ENCODE measurements at places on chromosomes 5 and 9.

DNA sequence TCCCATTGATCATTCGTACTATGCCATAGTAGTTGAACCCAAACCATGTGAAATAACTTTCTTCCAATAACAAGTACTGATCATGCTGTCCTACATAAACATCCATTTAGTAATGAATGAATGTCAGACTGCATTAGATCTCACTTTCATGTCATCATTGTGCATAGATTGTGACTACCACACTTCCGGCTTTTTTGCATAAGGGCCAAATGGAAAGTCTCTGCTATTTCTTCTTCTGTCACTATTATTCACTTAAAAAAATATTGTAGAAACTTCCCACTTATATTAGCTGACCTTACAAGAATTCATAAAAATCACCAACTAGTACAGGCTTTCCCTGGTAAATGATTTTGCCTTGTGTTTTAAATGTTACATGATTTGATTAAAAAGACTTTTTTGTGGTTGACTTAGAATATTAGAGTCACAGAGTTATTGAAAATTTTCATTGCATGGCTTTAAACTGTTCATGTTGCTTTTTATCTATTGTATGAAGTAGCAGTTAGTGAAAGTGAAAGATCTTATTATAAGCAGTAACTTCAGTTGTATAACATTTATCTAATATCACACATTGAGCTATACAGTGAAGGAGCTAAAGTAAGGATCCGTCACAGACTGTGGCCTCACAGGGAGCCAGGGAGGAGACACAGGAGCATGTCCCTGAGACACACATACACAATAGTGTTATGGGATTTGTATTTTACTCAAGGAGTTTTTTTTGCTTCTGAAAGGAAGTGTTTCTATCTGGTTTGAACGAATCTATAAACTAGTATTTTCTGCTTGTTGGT, 33.9 kb downstream of the LMNB1 start:
- DNase-seq, result no peak

DNA sequence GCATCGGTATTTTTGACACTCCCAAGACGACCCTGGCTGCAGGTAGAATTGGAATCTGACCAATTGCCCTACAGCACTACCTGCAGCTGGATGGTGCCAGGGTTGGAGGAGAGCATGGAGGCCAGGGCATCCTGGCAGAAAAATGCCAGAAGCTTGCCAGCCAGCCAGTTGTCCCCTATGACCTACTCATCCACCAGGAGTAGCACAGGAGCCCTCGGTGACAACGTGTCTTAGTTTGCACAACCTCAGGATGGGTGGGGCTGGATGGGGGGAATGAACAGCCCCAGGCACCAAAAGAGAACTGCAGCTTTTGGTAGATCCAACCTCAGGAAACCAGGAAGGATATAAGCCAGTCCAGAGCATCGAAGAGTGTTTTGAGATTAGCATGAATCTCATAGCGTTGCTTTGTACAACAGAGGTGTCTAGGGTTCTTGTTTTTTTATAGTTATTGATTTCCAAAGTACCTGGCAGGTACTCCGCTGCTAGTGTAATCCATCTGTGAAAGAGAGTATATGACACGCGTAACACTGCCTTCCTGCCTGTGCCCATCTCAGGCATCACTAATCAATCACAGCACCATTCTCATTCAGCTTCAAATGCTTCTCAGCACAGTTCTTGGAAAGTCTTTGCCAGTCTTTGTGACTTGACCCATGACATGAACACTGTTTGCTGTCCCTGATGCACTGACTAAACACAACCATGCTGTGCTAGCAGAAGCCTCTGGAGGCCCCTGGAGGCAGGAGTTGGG, 36.7 kb upstream of the ASS1 start:
- no peak for DNase-seq

GRCh38 chr5:150410524-150411244, 2.0 kb downstream of the CD74 start:
- no peak for DNase-seq

GRCh38 chr9:93235300-93235960, 51.5 kb downstream of the WNK2 start:
- DNase-seq, result no peak

DNA sequence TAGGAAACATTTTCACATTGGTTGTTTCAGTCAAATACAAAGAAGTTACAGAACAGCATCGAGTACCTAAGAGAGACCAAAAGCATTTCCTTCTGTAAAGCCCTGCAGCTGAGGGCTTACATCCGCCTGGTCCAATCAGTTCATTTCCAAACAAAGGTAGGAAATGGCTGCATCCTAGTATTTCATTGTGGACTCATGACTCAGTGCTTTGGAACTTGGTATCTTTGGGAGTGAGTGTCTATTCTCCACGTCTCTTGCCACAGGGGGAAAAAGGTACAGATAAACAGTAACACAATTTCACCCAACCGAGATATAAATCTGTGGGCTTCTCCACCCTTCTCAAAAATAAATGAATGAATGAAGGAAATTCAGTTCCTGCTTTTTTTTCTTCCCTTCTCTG, 75.4 kb downstream of the NFIB start:
- no peak for DNase-seq

DNA sequence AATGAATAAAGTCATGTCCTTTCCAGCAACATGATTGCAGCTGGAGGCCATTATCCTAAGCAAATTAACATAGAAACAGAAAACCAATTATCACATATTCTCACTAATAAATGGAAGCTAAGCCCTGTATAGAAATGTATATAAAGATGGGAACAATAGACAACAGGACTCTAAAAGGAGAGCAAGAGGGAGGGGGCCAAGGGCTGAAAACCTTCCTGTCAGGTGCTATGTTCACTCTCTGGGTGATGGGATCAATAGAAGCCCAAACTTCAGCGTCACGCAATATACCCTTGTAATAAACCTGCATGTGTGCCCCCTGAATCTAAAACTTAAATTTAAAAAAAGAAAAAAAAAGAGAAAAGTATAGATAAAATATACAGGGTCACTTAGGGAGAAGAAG, 163.7 kb upstream of the ACO1 start:
- no peak for DNase-seq

DNA sequence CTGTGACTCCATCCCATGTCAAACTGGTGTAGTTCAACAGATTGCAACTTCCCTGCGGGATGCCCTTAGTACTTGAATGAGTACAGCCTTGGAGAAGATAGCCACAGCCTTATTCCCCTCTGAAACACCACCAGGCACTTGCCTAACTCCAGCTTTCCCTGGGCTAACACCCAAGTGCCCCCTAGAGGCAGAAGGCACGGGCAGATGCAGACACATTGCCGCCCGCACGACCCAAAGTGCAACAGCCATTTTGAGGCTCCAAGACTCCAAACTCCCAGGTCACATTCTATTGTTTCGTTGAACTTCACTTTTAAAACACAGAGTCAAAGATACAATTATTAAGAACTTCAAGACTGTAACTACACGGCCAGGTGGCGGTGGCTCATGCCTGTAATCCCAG, 163.6 kb upstream of the CDH6 start:
- DNase-seq, result no peak

DNA sequence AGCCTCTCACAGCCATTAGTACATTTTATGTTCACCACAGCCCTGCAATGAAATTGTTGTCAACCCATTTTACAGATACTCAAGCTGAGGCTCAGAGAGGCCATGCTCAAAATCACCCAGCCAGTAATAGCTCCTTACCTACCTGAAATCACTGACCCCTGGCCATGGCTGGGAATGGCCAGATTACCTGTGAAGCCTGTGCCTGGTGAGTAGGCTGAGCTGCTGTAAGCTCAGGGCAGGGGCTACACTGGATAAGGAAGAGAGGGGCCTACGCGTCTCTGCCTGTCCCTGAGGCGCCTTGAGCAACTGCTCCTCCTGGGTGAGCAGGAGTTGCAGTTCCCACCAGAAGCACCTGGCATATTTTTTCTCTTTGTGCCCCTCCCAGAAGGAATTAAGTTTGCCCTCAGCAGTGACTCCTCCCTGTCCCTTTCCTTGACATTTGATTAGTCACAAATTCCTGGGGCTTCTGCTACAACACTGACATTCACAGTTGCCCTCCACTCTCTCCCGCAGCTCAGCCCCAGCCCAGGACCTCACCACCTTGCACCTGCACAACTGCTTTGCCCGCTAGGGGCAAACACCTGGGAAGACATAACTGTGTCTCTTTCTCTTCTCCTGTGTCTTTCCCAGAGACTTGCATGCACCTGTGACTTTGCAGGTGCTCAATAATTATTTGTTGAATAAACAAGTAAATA, 5.7 kb downstream of the CLTB start:
- DNase-seq, result no peak

DNA sequence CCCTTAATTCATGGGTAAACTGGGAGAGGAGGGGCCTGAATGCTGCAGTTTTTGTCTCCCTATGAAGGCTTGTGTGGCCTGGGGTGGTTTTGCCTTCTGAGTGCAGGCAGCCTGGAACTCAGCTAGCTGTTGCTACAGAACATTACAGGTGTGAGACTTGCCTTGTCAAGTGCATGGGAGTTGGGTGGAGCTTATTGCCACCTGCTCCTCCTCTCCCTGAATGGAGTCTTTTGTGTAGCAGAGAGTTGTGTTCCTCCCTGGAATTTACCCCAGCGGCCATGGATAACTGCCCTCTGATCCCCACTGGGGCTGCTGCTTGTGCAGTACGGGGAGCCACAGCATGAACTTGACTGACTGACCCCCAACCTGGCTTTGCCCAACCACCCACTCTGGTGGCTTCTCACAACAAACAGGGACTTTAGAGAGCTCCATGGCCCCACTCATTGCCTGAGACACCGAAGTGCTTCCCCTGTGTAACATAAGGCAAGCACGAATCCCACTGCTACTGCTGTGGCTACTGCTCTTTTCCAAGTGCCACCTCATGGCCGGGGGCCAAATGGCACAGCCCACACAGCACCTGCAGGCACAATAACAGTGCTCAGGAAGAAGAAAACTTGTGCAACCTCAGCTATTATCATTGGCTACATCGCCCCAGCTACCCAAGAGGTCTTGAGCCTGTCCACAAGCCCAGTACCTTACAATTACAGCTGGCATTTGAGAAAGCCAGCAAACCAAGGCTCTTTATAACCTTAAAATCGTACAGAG, 942.9 kb downstream of the CDH18 start:
- DNase-seq, result no peak

GRCh38 chr9:16869882-16870595, 431 bp downstream of the BNC2 start:
- DNase-seq, result no peak
